NCI-H146 (cell line): ENCODE measurements at places on chromosomes 4 and X.

GRCh38 chr4:6900956-6901355, 8.7 kb upstream of the TBC1D14 start:
- DNase-seq = no peak

DNA sequence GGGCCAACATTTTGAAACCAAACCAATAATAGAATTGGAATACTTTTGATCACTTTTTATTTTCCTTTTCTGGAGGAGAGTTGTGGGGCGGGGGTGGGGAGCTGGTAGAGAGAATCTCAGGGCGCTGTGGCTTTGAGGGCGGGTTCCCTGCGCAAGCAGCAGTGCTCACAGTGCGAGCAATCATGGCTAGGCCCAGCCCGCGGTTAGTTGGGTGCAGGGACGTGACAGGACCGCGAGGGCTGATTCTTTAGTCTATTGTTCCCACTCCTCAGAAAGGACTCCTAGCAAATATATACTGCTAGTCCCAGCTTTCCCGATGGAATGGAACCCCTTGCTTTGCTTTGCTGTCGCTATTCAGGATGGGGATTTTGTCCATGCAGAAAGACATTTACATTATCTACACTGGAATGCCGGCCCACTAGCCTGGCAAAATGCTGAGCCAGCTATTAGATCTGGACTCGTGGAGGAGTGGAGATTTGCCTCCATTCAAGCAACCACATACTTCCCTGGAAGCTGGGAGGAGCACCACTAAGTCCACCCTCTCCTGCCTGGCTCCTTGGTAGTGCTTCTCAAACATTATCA, 23.9 kb upstream of the APLN start:
- DNase-seq = peak; percentile 66

- no peak for DNase-seq
Measured at GRCh38 chrX:68307769-68308168, 125.5 kb downstream of the OPHN1 start.

GRCh38 chrX:68941385-68941952, 112.6 kb downstream of the EFNB1 start:
- no peak for DNase-seq

DNA sequence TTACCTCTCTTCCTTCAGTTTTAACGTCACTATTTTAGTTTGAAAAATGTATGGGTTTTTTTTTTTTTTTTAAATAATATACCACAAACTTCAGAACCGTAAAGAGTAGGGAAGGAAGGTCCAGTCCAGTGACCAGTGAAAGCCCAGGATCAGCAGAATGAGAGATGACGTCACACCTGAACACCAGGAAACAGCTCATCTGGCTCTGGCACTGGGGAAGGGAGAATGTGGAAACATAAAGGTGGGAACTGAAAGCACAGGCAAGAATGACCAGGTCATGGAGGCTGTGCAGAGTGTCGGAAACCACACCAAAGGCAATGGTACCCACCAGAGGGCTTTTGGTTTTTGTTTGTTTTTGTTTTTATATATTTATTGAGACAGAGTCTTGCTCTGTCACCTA, 141.2 kb downstream of the DHX15 start:
- no peak for DNase-seq

DNA sequence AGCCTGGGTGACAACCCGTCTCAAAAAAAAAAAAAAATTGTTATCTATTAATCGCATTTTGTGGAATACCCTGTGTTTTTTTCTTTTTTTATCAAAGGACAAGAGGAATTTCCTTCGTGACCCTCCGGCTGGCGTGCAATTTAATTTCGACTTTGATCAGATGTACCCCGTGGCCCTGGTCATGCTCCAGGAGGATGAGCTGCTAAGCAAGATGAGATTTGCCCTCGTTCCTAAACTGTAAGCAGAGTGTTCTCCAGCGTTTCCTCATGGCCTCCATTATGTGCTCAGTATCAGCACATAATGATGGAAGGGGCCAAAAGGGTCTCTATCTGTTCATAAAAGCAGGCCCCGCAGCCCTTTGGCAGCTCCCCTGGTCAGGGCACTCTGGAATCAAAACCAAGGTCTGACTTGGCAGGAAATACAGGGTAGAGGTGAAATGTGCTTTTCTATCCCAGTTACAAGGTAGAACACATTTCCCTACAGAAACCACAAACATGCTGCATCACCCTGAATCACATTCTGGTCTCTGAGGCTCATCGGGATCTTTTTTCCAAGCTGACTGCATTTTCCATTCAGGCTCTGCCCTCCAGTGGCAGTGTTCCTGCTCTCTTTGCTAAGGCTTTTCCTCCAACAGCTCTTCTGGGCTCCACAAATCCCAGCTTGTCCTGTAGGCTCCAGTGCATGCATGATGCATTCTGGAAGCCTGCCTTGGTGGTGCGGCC, 24.4 kb downstream of the SYAP1 start:
- no peak for DNase-seq

DNA sequence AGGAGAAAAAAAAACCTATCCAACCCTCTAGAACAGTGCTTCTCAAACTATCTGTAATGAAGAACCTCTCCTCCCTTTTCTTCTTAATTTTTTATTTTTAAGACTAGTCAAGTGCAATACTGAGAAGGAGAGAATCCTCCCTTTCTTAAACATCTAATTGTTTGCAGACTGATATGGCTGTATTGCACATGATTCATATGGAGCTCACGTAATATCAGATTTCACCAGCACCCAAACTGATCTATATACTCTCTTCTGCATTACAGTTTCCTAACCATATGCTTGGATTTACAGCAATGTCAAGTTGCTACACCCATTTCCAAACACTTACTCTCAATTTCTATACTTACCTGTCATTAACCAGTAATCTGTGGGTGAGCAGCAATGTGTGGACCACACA, 9.5 kb downstream of the PRMT9 start:
- no peak for DNase-seq

DNA sequence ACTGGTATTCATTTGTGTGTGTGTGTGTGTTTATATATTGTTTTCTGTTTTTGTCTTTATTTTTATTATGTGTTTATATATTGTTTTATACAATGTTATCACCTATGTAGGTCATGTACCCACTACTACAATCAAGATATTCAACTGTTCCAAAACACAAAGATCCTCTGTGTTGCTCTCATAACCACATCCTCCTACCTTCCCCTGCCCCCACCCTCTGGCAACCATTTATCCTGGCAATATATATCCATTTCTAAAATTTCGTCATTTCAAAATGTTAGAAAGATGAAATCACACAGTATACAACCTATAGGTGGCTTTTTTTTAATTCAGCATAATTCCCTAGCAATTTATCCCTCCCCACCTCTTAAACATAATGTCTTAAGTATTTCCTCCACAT, 18.8 kb upstream of the RPL34 start:
- DNase-seq = no peak

DNA sequence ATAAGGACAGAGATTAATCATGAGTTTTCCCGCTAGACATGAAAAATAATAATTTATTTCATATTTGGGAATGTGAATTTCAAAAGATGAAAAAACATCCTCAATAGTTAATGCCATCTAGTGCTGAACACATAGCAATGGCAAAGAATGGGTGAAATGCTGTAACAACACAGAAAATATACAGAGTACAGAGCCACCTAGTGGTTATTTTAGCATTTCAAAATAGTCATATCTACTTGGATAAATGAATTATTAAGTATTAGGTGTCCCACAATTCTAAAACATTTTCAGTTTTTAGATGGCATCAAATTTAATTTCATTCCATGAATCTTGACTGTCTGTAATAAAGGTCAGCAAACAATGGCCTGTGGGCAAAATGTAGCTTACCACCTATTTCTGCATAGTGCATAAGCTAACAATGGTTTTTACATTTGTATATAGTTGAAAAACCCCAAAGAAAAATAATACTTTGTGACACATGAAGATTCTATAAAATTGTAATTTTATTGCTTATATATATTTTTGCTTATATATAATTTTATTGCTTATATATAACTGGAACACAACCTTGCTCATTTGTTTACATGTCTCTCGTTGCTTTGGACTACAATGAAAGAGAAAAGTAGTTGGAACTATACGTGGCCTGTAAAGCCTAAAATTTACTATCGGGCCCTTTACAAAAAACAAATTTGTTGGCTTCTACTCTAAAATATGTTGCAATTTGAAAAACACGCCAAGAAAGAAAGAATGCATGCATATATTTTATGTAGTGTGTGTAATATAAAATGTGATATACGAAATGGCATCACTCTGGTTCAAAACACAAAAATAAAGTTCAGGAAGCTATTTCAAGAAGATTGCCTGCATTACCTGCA, 99.1 kb upstream of the FAM47C start:
- no peak for DNase-seq

DNA sequence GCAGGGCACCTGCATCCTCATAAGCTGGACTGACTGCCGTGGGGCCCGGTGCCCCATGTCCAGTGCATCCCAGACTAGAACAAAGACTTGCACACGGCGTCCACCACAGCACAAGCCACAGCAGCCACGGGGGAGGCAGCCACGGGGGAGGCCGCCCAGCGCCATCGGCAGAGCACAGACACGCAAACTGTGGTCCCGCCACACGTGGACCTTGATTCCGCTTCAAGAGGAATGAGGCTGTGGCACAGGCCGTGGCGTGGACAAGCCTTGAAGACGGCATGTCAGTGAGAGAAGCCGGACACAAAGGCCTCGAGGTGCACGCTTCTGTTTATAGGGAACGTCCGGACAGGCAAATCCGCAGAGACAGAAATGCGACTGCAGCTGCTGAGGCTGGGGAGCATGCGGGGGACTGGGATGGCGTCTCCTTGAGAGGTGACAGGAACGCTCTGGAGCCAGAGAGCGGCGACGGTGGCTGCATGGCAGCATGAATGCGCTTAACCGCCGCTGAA, 10.1 kb upstream of the CPLX1 start:
- DNase-seq = no peak

DNA sequence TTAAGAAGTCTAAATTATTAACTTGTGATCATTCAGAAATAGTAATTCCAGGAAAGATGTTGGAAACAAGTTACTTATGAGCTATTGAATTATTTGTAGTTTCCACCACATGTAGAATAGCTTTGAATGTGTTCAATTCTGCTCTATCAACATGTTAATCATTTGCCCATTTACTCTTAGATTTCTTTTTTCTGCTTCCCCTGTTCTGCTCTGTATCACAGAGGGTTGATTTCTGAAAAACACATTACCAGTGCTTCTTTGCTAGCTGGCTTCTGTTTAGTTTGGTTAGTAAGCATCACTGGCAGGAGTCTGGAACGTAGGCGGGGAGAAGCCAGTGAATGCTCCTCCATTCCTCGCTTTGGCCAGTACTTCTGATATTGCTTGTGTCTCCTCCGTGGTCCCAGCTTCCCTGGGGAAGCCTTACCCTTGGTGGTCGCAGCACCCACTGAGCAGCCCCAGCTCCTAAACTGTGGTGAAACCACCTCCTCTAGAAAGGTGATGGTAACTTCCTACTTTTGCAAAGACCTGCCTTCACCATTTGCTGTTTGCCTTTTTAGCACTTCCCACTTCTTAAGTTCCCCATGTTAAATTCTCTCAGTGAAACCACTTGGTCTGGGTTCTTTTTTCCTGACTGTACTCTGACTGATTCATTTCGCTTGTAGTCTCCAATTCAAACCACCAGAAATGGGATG, 40.3 kb upstream of the GALNT7 start:
- no peak for DNase-seq

DNA sequence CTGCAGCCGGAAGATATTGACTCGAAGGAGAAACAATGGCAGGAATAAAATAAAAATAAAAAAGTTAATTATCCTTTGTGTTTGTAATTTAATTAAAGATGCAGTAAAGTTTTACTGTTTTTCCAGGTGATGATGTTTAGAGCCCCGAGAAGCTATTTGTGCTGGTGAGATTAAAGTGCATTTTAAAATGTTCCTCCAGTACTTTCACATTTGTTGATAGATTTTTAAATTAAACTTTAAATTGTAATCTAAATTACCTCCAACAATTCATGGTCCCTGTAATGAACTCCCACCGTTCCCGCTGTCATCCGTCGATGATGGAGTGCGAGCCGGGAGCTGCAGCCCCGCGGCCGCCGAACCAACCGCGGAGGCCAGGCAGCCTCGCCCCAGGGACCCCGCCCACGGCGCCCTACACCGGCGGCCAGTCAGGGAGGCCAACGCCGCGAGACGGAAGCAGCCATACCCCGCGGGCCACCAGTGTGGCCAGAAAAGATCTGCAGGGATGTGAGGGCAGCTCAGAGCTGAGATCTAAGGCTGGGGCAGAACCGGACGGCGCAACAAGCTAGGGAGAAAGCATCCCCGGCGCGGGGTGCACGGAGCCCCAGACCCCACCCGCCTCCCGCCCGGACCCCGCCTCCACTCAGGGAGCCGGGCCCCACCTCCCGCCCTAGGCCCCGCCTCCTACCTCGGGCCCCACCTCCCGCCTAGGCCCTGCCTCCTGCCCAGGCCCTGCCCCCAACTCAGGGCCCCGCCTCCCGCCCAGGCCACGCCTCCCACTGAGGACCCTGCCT, 104.0 kb downstream of the FAM53A start:
- DNase-seq = no peak

- DNase-seq = no peak
Measured at GRCh38 chr4:117093571-117093970, 8.2 kb upstream of the TRAM1L1 start.

GRCh38 chrX:21509912-21510311, 135.7 kb downstream of the CNKSR2 start:
- DNase-seq = no peak

DNA sequence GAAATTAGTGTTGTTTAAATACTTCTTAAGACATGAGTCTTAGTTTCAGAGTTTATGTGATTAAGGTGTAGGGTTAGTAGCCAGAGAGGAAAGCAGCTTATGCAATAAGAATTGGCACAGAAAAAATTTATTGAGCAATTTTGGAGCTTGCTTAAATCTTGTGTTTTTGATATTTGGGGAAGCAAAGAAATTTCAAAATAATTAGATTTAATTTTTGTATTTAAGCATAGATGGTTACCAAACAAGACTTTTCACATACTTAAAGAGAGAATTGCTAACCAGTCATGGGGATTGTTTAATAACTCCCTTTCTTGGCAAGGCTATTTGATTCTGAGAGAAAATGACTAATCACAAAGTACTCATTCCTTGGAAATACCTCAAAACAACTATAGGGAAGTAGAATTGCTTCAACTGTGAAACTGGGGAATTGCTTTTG, 202.0 kb upstream of the GRID2 start:
- no peak for DNase-seq

DNA sequence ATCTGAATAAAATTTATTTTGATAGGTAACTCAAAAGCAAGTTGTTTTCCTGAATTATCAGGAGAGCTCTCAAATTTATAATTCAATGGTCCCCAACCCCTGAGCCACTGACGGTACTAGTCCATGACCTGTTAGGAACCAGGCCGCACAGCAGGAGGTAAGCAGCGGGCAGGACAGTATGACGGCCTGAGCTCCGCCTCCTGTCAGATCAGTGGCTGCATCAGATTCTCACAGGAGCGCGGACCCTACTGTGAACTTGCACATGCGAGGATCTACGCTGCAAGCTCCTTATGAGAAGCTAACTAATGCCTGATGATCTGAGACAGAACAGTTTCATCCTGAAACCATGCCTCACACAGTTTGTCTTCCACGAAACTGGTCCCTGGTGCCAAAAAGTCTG, 37.9 kb upstream of the SEC24B start:
- DNase-seq = no peak
